ENCODE measurements at places on chromosomes 13 and 19.

GRCh38 chr13:81929988-81930387 lies 1589.1 kb upstream of the SPRY2 start:
- DNase-seq: no peak

- DNase-seq: no peak
These were observed 2.4 kb downstream of the MBD3L2B start for GRCh38 chr19:7018828-7019227.

GRCh38 chr13:113169277-113170272 lies 11.1 kb downstream of the PROZ start:
- no peak for DNase-seq

- no peak for DNase-seq
These were observed 12.9 kb upstream of the NDUFS7 start for GRCh38 chr19:1370579-1371361.

- DNase-seq: no peak
These were observed 219.0 kb downstream of the KATNAL1 start for GRCh38 chr13:30088312-30088855.

DNA sequence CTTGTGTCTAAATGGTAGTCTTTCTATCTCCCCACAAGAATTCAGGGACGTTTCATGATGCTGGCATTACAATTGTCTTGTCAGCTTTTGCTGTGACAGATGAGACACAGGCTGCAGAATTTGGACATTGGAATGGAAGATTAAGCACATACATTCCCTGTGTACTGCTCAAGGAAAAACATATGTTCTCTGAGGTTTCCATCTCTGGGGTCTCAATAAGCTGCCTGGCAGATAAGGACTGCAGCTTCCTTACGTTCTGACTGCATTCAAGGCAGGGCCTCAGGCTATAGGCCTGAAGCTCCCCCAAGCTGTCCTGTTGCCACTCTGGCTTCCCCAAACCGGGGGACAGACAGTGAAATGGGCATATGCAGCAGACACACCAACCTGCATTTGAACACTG lies 91.3 kb upstream of the KL start:
- DNase-seq: no peak

DNA sequence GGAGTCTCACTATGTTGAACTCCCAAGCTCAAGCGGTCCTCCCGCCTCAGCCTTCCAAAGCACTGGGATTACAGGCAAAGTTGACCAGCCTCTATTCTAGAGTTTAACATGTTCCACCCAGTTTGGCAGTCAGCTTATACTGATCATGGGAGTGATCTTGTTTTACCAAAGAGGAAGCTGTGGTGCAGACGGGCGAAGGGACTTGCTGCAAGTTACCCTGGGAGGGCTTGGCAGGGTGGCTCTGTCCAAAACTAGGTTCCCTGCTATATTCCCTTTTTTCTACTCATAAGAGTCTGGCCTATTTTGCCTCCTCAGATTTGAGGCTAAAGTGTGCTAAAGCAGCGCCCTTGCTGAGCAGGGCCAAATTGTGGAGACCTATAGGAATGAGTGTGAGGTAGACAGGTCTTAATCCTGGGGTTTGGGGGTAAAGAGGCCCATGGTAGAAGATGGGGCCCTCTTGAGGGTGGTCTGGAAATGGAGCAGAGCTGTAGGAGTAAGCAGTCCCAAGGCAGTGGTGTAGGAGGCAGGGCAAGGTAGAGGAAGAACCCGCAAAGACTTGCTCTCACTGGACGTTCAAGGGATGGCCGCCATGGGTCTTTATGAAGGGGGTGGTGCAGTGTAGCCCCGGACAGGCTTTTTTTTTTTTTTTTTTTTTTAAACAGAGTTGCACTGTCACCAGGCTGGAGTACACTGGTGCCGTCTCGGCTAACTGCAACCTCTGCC lies 3.3 kb downstream of the RPS19 start:
- DNase-seq: no peak

- no peak for DNase-seq
These were observed 844.9 kb downstream of the OLFM4 start for GRCh38 chr13:53873558-53873957.

GRCh38 chr13:66745307-66745706 lies 484.8 kb downstream of the PCDH9 start:
- DNase-seq: no peak

- DNase-seq: no peak
These were observed 284.8 kb downstream of the RBM26 start for GRCh38 chr13:79121286-79121685.

DNA sequence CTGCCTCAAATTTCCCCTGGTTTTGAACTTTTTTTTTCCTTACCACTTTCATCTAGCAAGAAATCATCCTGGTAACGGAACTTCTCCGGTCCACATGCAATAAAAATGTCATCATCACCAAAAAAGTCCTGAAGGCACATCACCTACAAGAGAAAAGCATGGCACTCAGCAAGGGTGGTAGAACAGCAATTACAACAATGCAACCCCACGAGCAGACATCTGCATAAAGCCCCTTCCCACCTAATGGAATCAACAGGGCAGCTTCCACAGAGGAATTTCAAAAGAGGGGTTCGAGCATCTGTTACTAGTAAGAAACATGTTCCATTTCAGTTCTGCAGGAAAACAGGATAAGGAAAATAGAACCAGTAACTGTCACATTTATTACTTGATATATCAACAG lies 183.9 kb downstream of the DCLK1 start:
- DNase-seq: no peak

- no peak for DNase-seq
These were observed 3.8 kb upstream of the ALOX5AP start for GRCh38 chr13:30731361-30732045.

DNA sequence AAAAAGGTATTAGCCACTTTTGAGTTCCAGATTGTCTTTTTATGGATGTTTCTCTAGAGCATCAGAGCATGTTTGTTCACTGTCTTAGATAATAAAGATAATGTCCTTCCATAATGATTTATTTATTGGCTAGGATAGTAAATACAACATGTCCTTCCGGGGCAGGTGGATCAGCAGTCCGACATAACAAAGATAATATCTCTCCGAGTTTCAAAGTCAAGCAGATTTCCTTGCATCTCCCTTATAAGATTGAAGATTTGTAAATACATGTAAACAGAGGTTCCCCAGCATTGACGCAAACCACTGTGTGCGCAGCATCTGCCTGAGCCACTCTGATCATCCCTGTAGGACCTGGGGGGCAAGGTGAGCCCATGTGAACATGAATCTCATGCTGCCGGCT lies 8.8 kb upstream of the KLK15 start:
- DNase-seq: no peak

GRCh38 chr19:53389978-53390377 lies 5.0 kb upstream of the ZNF765 start:
- DNase-seq: no peak

- DNase-seq: no peak
These were observed 955.5 kb upstream of the PCDH9 start for GRCh38 chr13:68185444-68186141.

DNA sequence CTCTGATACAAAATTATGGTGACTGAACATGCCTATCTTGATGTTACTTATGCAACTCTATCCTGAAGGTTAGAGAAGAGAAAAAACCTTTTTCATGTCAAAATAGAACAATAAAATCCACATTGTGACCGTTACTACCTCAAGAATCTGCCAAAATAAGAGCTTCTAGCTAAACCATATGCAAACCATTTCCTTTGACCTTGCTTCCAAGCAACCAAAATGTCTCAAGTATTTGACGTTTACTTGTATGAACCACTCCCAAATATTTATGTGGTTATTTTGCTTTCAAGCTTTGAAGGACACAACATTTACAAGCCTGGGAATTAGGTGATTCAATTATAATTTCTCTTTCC lies 13.9 kb downstream of the FOXO1 start:
- DNase-seq: no peak

GRCh38 chr13:77991003-77991402 lies 72.4 kb upstream of the EDNRB start:
- DNase-seq: no peak

DNA sequence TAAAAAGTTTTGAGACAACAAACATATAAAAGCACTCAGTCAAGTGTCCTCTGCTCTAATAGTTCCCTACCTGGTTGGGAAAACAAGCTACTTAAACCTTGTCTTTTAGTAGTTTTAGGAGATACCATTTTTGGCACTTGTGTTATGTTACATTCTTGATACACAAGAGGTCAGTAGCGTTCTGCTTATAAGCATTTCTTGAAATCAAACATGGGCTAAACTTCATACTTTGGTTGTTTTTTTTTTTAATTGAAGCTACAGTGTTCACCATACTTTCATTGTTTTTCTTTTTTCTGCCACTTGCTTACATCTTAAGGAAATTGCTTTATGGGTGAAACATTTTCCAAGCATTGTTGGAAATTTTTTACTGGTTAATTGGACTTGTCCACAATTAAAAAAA lies 12.9 kb downstream of the NHLRC3 start:
- no peak for DNase-seq

DNA sequence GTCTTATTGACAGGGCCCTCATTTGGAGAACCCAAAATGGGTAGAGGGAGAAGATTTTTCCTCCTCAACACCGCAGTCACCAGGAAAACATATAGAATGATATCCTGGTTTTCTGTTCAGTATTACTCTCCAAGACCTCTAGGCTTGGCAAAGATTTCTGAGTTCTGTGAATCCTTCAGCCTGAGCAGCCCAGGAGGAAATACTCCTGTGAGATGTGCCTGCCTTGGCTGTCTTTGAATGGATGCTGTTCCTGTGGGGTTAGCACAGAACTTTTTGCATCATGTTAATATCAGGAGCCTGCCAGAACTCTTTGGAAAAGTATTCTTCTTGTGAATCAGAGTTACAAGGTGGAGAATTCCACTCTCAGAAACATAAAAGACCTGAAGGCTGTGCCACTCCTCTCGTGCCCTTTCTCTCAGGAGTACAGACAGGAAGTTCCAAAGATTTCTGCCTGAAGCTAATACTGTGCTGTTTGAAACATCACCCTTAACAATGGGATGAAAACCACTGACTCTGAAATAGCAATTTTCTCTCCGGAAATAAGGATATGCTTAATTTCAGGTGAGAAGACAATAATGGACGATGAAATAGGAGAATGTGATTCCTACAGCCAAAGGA lies 520.1 kb upstream of the NBEA start:
- DNase-seq: no peak

DNA sequence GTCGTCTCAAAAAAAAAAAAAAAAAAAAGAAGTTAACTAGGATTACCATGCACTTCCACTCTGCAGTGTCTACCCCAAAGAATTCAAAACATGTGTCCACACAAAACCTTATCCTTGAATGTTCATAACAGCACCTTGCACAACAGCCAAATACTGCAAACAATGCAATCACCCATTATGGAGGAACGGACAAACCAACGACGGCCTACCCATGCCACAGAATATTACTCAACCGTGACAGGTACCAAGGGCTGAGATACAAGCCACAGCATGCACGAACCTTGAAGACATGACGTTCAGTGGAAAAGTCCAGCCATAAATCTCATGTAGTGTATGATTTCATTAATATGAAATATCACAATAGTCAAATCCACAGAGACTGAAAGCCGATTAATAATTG lies 3.0 kb upstream of the SHISA7 start:
- DNase-seq: no peak

- no peak for DNase-seq
These were observed 45.4 kb upstream of the MYCBP2 start for GRCh38 chr13:77372275-77372674.

DNA sequence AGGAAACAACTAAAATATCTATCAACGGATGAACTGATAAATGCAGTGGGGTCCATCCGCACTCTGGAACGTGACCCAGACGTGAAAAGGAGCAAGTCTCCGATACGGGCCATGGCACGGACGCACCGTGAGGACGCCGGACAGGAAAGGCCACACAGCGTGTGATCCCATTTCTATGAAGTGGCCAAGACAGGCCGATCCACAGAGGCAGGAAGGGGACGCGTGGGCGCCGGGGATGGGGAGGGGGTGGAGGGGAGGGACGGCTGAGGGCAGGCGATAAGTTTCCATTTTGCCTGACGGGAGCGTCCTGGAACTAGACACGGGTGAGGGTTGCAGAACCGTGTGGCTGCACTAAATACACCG lies 13.8 kb downstream of the SHC2 start:
- no peak for DNase-seq

- DNase-seq: no peak
These were observed 75.4 kb downstream of the PEG3 start for GRCh38 chr19:56765137-56765536.

GRCh38 chr13:42266473-42266872 lies 5.5 kb upstream of the AKAP11 start:
- DNase-seq: no peak

- no peak for DNase-seq
These were observed 1.9 kb downstream of the SCEL start for GRCh38 chr13:77537289-77537919.

- DNase-seq: no peak
These were observed 42.0 kb upstream of the TDRD3 start for GRCh38 chr13:60355056-60355455.

- DNase-seq: no peak
These were observed 26.0 kb downstream of the SLC7A1 start for GRCh38 chr13:29569253-29570050.

DNA sequence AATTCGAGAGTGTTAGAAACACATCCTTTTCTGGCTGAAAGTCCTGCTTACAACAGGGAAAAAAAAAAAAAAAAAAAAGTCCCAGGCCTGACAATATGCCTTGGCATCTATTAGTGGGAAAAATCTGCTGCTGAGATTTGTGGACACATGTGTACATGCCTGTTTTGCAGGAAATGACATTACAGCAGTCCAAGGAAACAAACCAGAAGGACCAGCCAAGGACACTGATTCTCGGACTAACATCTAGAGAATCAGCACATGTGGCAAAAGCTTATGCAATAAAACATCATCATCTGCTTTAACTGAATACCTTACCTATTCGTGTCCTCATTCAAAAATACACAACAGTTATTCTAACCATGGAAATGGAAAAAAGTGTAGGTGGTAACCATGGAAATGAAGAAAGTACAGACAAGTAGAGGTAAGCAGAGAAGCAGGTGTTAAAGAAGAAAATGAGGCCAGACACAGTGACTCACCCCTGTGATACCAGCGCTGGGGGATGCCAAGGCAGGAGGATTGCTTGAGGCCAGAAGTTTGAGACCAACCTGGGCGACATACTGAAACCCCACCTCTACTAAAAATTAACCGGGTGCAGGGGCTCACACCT lies 9.4 kb upstream of the DPY19L3 start:
- DNase-seq: no peak

GRCh38 chr13:48167866-48168265 lies 65.1 kb upstream of the ITM2B start:
- no peak for DNase-seq

- DNase-seq: no peak
These were observed 3.2 kb downstream of the CCNP start for GRCh38 chr19:40223135-40223822.

GRCh38 chr19:14097532-14098151 lies 7.1 kb upstream of the SAMD1 start:
- no peak for DNase-seq

DNA sequence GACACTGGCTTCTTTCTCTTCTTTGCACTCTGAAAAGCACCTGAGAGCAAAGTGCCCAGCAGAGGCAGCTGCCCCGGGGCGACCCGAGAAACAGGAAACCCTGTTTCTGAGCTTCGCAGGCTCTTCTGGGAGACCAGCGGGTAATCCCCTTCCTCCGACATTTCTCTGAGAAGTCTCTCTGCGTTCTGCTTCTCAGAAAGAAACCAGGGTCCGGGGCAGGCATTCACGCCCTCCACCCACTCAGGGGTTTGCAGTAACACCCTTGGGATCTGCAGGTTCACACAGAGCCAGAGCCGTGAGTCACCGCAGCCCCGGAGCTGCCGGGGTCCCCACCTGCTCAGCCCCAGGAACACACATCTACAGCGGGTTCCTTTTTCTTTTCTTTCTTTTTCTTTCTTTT lies 86.0 kb downstream of the GADD45B start:
- no peak for DNase-seq

- DNase-seq: no peak
These were observed 71.8 kb upstream of the STK24 start for GRCh38 chr13:98648686-98649085.

All from GOT3 (cell line).